Activated CD8-positive, alpha-beta memory T cell treated with anti-CD3 and anti-CD28 coated beads, Interleukin-2, amount 50 U/mL, for 48 hours (primary cell): ENCODE measurements at places on chromosomes 2 and 18.

DNA sequence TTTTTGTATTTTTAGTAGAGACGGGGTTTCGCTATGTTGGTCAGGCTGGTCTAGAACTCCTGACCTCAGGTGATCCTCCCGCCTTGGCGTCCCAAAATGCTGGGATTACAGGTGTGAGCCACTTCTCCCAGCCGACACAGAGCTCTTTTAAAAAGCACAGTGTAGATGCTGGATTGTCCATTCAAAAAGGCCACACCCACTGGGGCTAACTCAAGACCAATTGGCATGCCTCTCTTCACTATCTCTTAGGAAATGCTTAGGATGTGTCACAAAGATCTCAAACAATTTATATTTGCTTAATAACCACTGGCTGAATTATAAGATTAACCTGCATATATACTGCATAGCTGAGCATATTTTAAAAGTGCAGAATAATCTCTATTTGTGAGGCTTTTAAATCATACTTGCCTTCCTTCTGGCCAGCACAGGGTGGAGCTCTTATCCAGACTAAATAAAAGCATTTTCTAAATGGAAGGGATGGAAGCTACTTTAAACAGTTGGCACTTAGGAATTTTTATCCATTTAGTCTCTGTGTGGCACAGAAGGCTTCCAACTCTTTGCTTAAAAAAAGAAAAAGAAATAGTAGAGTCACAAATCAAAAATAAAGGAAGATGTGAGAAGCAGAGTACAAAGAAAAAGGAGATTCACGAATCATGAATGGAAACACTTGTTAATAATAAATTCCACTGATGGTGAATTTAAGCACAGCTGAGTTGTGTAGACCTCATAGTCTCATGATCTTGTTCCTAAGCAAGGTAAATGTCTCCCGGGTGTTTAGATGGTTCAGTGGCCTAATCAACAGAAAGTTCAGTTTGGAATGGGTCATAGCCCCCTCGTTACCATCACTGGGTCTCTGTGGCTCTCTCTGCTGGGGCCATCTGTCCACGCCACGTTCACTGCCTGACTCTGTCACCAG, 22.4 kb downstream of the CRYGD start:
- DNase-seq: no peak

DNA sequence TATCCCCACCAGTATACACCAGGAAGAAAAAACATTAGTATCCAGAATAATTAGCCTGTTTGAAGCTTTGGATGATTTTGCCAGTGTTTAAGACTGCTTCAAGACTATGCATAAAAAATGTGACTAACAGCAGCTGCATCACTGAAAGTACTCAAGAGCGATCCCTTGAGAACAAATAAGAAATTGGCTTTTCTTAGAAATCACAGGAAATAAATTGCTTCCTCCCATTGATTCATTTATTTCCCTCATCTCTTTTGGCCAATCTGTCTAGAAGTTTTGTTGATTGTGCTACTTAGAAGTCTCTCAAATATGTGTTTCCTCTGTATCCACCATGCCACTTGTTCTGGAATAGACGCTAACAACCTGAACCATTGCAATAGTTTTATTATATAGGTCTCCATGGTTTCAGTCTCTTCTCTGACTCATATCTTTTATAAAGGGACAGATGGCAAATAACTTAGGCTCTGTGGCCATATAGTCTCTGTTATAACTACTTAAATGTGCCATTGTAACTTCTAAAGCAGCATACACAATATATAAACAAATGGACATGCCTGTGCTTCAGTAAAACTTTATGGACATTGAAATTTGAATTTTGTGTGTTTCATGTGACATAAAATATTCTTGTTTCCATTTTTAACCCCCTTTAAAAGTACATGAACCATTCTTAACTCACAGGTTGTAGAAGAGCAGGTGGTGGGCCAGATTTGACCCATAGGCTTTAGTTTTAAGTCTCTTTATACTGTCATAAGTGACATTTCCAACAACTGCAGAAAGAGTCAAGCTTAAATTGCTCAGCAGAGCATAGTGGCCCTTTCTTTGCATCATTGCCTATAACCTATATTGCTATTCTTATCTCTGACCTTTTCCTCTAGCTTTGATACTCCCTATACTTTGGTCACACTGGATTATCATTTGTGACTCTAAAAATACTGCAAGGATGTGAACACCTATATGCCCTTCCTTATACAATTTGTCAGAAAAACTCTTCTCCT, 123.9 kb downstream of the MC4R start:
- DNase-seq: no peak

GRCh38 chr2:36277146-36277808, 78.3 kb upstream of the CRIM1 start:
- no peak for DNase-seq

- no peak for DNase-seq
Observed at GRCh38 chr2:240043279-240043989, 9.9 kb downstream of the OR6B3 start.

- DNase-seq: no peak
Observed at GRCh38 chr18:35409911-35410310, 32.8 kb upstream of the ZNF396 start.

DNA sequence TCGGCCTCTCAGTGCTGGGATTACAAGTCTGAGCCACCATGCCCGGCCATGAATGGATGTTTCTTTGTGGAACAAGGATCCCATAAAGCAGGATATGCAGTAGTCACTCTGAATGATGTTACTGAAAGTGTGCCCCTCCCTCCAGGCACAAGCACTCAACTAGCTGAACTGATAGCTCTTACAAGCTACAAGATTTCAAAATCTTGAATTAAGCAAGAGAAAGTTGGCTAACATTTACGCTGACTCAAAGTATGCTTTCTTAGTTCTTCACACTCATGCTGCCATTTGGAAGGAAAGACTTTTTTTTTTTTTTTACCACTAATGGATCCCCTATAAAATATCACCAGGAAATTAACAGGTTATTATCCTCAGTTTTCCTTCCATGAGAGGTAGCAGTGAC, 549.0 kb upstream of the PKDCC start:
- DNase-seq: no peak

GRCh38 chr2:99317161-99317872, 16.3 kb upstream of the LYG1 start:
- no peak for DNase-seq
